ENCODE measurements at places on chromosomes 7 and 10. TPM values are rescaled to one million over a fixed set of nuclear protein-coding genes. Genes with fewer than 3 reads are reported as not detected.
A peak's percentile ranks its signal among the peaks of the same experiment; 100 is the strongest.

Gene PRF1
- not detected for total RNA-seq

Gene GPR22
- not detected for total RNA-seq

Gene ADGRA1
- not detected for total RNA-seq

Gene CDK1
- 140 TPM for total RNA-seq

Gene CHRM2
- total RNA-seq, result not detected

Gene LRRD1
- total RNA-seq, result not detected

DNA sequence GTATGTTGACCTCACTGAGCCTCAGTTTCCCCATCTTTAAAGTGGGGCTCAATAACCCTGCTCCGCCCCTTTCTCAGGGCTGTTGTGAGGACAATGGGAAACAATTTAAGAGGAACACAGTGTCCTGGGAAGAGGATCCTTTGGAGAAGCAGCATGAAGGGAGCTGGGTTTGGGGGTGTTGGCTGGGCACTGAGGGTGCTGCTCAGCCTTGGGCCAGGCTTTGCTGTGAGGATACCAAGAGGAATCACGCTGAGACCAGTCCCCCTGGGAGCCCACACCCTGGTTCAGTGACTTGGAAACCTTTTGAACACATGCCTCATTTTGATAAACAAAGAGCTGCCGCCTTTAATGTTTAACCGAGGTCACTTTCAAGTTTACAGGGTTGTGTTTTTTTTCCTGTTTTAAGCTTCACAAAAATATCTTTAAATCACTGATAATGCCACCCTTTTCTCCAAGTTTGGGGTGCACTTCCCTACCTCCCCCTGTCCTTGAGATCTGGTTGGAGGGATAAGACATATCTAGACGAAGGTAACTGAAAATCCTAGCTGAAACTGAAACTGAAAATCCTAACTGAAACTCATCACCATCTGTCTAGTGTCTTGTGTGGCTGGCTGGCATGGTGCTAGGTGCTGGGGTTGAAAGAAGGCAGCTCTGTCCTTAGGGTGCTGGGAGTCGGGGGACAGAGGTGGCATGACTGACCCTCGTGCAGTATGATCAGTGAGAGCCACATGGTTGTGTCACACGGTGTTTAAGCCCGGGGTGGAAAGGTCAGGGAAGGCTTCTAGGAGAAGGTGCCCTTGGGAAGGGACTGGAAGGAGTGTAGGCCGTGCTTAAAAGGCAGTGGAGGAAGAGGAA, 27.7 kb downstream of the ZNF775 start:
- DNase-seq, result peak; percentile 9

GRCh38 chr10:11465406-11465805, 146.0 kb downstream of the USP6NL start:
- DNase-seq, result no peak

DNA sequence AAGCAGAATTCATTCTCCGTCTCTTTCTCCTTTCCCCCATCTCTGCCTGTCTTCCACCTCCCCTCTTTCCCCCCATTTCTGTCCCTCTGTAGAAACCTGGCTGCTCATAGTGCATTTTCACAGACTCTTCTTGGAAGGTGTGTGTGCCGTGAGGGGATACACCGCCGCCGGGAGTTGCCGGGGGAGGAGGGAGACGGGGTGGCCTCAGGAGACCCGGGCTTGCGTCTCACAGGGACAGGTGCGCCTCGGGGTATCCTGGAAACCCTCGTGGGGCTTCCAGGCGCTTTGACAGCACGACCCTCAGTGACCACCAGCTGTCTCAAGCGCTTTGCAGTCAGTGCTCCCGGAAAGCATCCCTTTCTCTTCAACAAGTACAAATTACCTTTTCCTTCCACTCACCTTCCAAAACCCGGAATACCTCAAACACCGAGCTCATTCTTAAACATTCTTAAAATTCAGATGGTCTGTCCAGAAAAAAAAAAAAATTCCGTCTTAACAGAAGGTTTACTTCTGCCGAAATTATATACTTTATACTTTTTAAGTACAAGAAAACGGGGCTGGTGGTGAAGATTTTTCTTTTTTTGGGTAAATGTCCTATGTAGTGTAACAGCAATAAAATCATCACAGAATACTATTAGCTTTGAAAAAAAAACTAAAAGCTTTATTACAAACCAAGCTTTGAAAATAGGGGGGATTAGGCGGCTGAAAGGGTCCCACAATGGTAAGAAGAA, 8.2 kb downstream of the EMX2 start:
- DNase-seq, result no peak

DNA sequence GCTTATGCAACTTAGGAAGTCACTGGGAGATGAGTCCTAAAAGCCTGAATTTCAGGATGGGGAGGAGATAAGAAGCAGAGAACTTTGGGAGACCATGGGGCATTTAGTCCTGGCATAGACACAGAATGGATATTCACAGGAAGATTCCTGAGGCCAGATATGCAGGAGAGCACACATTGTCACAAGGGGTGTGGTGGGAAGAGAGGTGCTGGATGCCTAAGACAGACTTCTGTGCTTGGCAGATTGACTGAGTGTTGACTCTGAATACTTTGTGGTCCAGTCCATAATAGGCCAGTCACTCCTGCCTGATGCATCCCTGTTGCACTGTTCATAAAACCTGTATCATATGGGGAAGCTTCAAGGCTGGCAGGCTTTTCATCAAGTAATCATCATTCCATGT, 18.5 kb downstream of the SRI start:
- DNase-seq, result no peak

- no peak for DNase-seq
Observed at GRCh38 chr10:132681858-132682755, 103.8 kb downstream of the NKX6-2 start.

DNA sequence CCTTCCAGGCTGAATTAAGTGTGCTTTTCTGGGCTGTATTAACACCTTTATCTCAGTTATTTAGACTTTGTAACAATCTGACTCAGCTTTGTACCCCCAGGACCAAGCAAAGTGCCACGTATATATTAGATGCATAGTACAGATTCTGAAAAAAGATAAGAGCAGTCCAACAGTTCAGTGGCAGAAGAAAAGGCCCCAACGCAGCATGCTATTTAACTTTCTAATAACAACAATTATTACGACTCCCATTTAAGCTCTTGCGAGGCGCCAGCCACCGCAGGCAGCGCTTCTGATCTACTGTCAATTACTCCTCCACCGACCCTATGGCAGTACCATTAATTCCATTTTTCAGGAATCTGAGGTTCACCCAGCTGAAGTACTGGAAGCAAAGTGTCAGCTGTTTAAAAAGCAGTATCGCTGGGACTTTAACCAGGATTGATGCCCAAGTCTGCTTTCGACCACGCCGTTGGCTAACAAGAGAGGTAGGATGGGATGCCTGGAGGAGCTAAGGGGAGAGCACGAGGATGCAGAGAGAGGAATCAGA, 638 bp downstream of the LIPA start:
- DNase-seq, result no peak

DNA sequence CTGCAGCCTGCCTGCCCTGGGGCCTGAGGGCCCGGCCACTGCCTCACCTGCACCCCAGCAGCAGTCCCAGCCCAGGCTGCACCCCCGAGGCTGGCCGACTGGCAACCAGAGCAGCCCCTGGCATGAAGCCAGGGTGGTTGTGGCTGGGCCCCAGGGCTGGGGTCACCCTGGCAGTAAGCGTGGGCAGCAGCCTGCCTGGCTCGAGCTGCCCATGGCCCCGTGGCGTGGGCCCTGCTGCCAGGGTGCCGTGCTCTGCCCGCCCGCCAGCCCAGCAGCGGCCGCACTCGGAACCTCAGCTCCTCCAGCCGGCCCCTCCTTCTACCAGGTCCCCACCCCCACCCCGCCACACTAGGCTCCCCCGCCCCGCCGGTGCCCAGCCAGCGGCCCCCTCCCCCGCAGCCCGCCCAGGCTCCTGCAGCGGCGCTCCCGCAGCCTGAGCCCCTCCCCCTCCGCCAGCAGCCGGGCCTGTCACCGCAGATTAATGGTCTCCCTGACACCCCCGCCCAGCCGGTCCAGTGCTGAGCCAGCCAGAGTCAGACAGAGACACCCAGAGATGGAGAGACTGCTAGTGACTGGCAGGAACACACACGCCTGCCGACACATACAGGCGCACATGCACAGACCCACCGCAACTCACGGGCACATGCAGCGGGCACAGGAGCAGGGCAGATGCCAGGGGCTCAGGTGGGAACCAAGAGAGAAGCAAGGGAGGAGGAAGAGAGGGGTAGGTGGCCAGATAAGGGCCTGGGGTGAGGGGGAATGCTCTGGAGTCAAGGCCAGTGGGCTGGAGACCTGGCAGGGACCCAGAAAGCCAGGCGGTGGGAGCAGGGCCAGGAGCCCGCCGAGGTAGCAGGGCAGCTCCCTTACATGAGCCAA, 22.4 kb downstream of the KCNH2 start:
- DNase-seq, result no peak

DNA sequence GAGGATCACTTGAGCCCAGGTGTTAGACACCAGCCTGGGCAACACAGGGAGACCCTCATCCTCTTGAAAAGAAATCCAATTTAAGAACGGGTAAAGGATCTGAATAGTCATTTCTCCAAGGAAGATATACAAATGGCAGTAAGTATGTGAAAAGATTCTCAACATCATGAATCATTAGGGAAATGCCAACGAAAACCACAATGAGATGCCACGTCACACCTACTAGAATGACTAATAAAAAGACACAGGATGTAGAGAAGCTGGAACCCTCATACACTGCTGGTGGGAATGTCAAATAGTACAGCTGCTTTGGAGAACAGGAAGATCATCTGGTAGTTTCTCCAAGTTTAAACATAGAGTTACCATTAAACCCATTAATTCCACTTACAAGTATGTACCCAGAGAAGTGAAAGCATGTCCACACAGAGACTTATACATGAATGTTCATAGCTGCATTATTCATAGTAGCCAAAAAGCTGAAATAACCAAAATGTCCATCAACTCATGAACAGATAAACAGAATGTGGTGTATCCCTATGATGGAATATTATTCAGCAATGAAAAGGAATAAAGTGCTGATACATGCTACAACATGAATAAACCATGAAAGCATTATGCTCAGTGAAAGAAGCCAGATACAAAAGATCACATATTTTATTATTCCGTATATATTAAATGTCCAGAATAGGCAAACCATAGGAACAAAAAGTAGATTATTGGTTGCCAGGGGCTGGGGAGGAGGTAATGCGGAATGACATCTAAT, 13.1 kb upstream of the ZMIZ2 start:
- DNase-seq, result peak; percentile 70

DNA sequence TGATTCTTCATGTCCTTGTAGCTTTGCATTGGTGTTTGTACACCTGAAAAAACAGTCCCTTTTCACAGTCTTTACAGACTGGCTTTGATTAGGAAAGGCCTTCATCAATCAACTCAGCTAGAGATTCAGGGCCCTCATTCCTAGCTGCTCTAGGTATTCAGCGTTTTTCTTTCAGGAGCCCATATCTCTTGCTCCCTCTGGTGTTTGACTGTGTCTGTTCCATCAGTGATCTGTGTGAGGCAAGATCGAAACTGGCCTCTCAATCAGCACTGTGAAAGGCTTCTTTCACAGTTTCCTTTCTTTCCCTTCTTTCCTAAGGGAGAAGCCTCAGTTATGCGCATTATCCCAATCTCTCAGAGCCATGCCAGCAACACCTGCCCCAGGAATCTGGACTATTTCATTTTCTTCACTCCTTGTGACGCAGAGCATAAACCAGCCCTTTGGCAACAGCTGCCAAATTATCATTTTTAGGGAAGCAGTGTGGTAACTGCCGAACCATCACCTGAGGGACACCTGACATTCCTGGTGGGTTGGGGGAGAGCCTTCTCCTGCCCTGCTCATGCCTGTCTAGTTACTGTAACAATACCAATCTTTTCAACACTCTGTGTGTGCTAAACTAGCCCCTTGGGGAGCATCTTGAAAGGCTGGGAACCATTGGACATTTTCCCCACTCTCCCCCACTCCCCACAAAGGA, 75.7 kb upstream of the CCDC71L start:
- peak; percentile 62 for DNase-seq

- no peak for DNase-seq
Observed at GRCh38 chr10:112948196-112948595, 1.9 kb upstream of the TCF7L2 start.

GRCh38 chr10:70162892-70163201, 7.5 kb downstream of the SAR1A start:
- DNase-seq, result no peak

DNA sequence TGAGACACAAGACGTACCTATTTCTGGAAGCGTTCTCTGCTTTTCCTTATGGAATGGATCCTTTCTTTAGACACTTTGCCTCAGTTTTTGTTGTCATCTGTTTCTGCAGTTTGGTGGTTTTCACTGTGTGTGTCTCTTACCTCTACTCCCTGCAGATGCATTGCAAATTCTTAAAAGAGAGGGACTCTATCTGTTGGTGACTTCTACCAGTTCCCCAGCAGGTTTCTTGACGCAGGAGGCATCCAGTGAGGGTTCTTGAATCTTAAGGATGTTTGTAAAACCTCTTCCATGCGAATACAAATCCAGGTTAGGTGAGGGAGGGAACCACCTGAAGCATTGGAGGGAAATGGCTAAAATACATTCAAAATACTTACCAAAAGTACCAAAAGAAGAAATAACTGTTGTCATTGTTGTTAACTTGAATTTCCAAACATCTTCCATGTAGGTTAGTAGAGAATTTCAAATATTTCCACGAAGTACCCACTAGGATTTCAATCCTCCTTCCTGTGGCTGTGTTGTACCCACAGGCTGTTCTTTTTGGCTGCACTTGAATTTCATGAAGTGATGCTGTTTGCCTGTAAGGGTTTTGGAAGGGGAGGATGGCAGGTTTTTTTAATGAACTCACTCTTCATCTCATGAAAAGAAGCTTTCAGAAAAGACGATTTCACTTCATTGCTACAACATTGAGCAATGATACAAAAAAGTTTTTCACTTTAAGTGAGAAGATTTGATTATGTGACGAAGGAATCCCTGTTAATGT, 32.2 kb downstream of the PLXDC2 start:
- no peak for DNase-seq

- DNase-seq, result no peak
Observed at GRCh38 chr10:26368463-26368862, 69.7 kb upstream of the APBB1IP start.

- DNase-seq, result no peak
Observed at GRCh38 chr10:20890491-20891337, 6.4 kb downstream of the NEBL start.

- no peak for DNase-seq
Observed at GRCh38 chr10:76126607-76127527, 695.4 kb downstream of the LRMDA start.

DNA sequence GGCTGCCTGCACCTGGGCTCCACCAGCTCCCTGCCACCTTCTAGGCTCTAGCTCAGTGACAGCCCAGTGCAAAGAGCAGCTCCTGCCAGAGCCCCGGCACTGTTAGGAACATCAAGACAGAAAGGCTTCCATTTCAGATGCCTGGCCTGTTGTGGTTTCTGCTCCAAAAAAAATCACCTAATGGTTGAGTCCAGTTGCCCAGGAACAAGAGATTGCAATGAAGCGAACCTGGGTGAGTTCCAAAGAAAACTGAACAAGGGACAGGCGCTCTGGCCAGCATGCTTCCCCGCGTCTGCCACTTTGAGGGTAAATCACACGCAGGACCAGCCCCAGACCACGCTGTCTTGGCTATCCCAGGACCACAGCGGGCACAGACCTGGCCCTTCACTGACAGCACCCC, 47.0 kb upstream of the RASGEF1A start:
- no peak for DNase-seq

GRCh38 chr7:25926891-25927625, 224.9 kb upstream of the NFE2L3 start:
- DNase-seq, result no peak

Data from Calu3 (cell line).